Keratinocyte (primary cell): ENCODE measurements at places on chromosomes 2 and 18. TPM values are rescaled to one million over a fixed set of nuclear protein-coding genes. Genes with fewer than 3 reads are reported as not detected.

DNA sequence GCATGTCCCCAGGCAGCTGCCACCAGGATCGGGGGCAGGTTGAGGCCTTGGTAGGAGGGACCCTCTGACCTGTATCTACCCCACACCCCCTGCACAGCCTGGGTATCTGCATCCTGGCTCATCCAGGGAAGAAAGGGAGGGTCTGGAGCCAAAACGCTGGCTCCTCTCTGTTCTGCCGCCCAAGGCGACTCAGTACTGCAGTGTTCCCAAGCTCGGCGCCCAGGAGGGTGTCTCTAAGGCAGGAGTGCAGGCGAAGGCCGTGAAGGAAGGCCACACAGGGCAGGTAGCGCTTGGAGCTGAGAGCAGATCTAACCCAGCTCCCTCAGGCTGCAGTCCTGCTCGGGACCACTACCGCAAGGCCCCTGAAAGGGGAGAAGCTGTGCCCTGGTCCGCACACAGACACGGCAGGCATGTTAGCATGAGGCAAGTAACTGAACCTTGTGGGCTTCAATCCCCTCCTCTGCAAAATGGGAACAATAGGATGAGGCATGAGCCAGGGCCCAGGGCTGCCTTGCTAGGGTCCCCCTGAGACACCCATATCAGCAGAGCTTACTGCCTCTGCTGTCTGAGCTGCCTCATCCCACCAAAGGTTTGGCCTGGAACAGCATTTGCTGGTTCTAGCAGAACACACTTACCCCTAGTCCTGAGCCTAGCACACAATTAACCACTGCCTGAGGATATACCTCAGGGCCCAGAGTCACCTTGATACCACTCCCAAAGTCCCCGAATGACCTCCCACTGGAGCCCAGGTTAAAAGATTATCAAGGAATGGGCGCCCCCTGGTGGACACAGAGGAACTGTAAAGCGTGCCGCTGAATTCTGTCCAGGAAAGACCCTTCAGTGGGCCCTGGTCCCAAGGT is 6.5 kb downstream of the PTMA start:
- peaks cover 16% of the 10 kb centered on the region for H3K4me1 ChIP-seq
- peaks cover 12% of the 10 kb centered on the region for H3K36me3 ChIP-seq
- no peaks in the 10 kb centered on the region for H3K27me3 ChIP-seq
- no peak overlapping the region for H3K4me3 ChIP-seq
- no peak overlapping the region for H3K27ac ChIP-seq

DNA sequence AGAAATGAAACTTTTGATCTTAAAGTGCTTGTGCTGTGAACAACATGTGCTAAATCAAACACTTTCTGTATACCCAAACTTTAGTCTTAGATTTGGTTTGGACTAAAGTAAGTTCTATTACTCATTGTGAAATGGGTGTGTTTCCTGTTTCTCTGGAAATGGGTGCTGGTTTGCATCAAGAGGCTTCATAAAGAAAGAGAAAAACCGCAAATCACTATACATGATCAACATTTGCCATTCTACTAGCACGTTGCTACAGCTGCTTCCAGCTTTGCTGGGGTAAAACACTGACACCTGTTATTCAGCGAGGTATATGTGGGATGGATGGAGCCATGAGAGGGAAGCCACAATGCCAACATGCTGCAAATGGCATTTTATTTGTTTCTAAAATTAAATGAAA is 547.0 kb upstream of the ACVR2A start:
- no peaks in the 10 kb centered on the region for H3K27me3 ChIP-seq
- H3K4me3 ChIP-seq: no peak overlapping the region
- peaks cover 9% of the 10 kb centered on the region for H3K4me1 ChIP-seq
- H3K36me3 ChIP-seq: no peaks in the 10 kb centered on the region

- peaks cover 4% of the 10 kb centered on the region for H3K27me3 ChIP-seq
- H3K36me3 ChIP-seq: no peaks in the 10 kb centered on the region
- no peak overlapping the region for H3K4me3 ChIP-seq
- peaks cover 2% of the 10 kb centered on the region for H3K4me1 ChIP-seq
- DNase-seq: no peak
These were observed 115.1 kb downstream of the SH3BP4 start for GRCh38 chr2:235066895-235067294.

GRCh38 chr18:939166-939565 is 34.5 kb downstream of the ADCYAP1 start:
- H3K4me3 ChIP-seq: no peak overlapping the region
- H3K27ac ChIP-seq: no peak overlapping the region
- DNase-seq: no peak
- H3K4me1 ChIP-seq: no peaks in the 10 kb centered on the region
- H3K36me3 ChIP-seq: no peaks in the 10 kb centered on the region
- H3K27me3 ChIP-seq: no peaks in the 10 kb centered on the region

DNA sequence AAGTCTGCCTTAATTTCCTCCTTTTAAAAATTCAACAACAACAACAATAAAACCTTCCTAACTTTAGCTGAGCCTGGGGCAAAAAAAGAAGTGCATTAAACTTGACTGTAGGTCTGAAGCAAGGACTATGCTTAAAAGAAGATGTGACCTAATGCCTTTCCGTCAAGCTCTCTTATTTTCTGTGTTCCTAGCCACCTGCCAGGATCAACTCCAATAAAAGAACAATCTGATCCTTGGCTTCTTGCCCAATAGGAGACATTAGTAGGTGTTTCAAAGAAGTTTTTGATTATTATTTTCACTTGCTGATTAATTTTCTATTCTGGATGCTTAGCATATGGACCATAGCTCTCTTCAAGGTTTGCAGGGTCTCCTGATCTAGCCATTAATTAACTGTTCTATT is 237.5 kb downstream of the STK39 start:
- no peaks in the 10 kb centered on the region for H3K36me3 ChIP-seq
- no peak overlapping the region for H3K27ac ChIP-seq
- H3K4me3 ChIP-seq: no peak overlapping the region
- no peak for DNase-seq
- no peaks in the 10 kb centered on the region for H3K27me3 ChIP-seq

GCA gene
- polyA plus RNA-seq: 5.6 to 10.0 TPM (median 6.9 TPM) in 3 replicates
